ENCODE measurements at places on chromosomes 11 and 22.

GRCh38 chr11:14622223-14622954 is 21.2 kb upstream of the PDE3B start:
- DNase-seq, result no peak

DNA sequence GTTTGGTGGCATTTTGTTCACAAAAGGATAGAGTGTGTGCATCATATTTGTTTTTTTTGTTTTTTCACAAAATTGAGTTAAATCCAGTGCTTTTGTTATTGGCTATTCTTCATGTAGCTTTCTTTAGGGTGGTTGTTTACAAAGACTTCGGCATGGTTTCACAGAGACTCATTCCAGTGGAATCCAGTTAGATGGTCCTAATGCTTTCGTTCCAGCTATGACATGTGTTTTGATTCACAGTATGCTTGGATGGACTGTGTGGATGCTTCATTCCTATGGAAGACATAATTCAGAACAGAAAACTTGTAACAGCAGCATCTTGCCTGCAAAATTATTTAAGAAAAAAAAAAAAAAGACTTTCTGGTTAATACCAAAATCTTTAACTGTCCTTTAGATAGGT is 97.9 kb downstream of the PDHX start:
- no peak for DNase-seq

- no peak for DNase-seq
Observed at GRCh38 chr11:126841999-126842398, 158.6 kb downstream of the KIRREL3 start.

GRCh38 chr22:49427941-49428340 is 399.7 kb downstream of the BRD1 start:
- no peak for DNase-seq

GRCh38 chr11:73999581-74000306 is 9.1 kb downstream of the UCP3 start:
- no peak for DNase-seq

GRCh38 chr22:21837248-21837979 is 30.0 kb downstream of the MAPK1 start:
- DNase-seq, result no peak

DNA sequence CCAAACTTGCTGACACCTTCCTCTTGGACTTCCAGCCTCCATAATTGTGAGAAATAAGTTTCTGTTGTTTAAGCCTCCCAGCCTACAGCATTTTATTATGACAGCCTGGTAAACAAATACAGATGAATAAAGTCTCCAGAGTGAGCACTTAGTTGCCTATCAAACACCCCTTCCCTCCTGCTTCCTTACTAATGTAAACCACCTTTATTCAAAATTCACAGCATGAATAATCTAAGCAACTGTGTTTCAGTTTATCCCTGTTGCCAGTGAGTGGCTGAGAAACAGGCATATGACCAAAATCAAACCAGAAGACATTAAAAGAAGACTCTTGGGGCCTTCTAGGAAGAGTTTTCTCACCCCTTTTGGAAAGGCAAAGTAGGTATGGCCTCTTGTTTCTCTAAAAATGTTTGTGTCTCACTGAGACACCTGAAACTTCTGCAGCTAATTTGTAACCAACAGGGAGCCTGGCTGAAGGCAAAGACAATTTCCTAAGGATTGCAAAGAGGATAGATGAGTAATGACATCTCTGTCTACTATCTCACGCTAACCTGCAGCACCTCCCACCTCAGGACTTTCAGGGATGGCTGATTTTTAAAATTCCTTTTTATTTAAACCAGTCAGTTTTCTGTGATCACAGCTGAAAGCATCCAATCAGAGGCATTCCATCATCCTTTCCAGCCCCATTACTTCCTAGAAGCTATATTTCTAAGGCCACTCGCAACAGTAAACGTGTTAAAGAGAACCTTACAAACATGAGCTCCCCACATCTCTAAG is 61.4 kb upstream of the LRRC55 start:
- no peak for DNase-seq

DNA sequence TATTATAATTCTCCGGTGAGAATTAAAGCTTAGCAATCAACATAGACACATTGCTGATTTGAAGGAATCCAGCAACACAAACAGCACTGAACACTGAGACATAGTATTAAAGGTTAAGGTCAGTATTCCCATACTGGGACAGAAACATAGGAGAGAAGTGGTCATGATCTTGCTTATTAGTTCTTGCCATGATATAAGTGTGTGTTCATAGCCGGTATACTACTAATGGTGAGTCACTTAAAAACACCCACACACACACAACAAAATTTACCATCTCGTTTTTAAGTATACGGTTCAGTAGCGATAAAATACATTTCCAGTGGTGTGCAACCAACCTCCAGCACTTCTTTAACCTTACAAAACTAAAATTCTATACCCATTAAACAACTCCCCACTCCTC is 96.3 kb downstream of the C11orf65 start:
- no peak for DNase-seq

DNA sequence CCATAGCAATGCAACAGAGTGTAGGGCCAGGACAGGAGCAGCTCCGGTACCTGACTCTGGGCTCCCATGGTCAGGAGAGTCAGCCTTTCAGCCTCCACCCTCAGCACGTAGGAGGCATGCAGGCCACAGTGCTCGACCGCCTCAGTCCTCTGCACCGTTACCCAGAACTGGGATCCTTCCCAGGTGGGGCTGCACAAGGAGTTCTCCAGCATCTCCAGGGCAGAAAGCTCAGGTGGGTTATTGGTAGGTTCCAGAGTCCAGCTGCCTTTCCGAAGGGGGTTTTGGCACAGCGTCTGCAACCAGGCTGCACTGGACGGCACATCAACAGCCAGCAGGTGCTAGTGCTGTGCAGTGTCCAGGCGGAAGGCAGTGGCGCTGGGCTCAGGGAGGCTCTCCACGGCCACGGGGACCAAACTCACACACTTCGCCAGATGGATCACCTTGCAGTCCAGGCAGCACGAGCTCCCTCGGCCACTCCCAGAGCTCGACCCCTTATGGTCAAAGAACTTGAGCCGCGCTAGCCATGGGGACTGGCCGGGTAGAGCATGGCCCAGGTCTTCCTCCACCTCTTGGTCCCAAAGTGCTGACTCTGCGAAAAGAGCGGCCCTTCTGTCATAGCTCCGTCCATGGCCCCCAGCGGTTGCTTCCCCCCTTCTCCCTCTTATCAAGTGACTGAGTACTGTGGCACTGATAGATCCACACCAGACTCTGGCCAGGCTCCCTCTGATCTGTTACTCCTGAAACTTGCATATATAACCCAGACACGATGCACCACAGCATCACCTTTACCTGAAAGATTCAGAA is 6.9 kb upstream of the PHOX2A start:
- no peak for DNase-seq

GRCh38 chr11:5107285-5107684 is 30.9 kb downstream of the OR52A5 start:
- no peak for DNase-seq

DNA sequence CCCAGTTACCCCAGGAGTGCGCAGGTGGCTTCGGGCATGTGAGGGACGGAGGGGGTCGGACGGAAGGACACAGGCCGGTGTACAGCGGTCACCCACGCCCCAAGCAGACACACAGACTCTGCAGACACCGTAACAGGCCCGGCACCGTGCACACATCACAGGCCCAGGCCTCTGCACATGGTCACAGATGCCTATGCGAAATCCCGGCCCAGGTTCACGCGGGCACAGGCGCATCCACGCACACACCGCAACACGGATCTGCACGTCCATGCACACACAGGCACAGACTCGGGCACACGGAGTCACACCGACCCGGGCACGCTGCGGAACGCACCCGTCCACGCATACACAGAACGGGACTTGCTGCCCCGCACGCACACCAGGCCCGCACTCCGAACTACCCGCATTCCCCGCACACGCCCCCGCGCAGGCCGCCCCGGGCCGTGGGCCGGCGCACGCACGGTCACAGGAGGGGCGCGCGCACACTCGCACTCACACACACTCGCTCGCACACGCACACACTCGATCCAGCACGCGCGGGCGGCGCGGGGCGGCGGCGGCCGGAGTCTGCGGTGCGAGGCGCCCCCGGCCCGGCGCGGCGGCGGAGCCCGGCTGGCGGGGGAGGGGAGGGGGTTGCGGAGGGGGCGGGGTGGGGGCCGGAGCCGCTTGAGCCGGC is at the start of gene MGAT3:
MGAT3 (plus strand) TSS at position 491 of the 676 bp plus-strand sequence. CDS start 30,336 bp downstream, outside the sequence.
- no peak for DNase-seq

GRCh38 chr22:41226723-41227655 is 13.7 kb downstream of the CHADL start:
- no peak for DNase-seq

- DNase-seq, result no peak
Observed at GRCh38 chr11:11211186-11211585, 141.9 kb downstream of the CSNK2A3 start.

GRCh38 chr11:35056391-35057093 is 82.4 kb upstream of the CD44 start:
- no peak for DNase-seq

GRCh38 chr11:39817241-39817640 is 1642.2 kb downstream of the LRRC4C start:
- DNase-seq, result no peak

DNA sequence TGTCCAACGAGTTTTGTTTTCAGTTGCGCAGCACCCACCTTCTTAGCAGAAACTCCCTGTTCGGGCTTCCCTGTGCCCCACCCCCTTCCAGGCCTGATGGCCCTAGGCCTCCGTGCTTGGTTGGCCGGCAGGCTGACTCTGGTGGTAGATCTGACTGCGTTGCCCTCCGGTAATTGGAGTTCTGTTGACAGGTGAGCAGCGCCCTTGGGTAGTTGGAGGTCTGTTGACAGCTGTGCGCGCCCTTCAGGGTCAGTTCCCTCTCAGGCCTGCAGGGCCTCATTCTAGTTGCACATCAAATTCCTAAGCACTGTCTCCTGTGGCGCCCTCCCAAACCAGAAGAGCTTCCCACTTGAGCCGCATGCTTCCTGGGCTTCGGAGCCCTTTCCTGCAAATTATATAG is 776 bp downstream of the DGCR6 start:
- DNase-seq, result no peak

- no peak for DNase-seq
Observed at GRCh38 chr11:121328176-121328966, 35.8 kb downstream of the SC5D start.

- no peak for DNase-seq
Observed at GRCh38 chr11:110059706-110060463, 33.3 kb upstream of the ZC3H12C start.

- DNase-seq, result no peak
Observed at GRCh38 chr11:115168229-115168671, 336.0 kb downstream of the CADM1 start.

Data from stimulated activated CD4-positive, alpha-beta T cell treated with anti-CD3 and anti-CD28 coated beads, TNF-alpha, amount 100 ng/mL, for 48 hours (primary cell).